ENCODE measurements at places on chromosomes 6 and 20. TPM values are rescaled to one million over a fixed set of nuclear protein-coding genes. Genes with fewer than 3 reads are reported as not detected.

Gene PACSIN1
- total RNA-seq: 12.6 TPM

Gene NKAIN2
- 0.64 TPM for total RNA-seq

Gene GPX5
- total RNA-seq: not detected

Gene SDHAF4
- 20.0 TPM for total RNA-seq

Gene MAP1LC3A
- total RNA-seq: 11.3 TPM

Gene PRSS35
- 3.1 TPM for total RNA-seq

Gene SOBP
- 6.6 TPM for total RNA-seq

Gene CTAGE9
- total RNA-seq: not detected

Gene GNRH2
- total RNA-seq: 0.50 TPM

Gene EYS
- 0.18 TPM for total RNA-seq

Gene ARMC2
- 4.6 TPM for total RNA-seq

Gene BTBD9
- 4.5 TPM for total RNA-seq

Gene TNFRSF6B
- total RNA-seq: not detected

Gene PTGIS
- total RNA-seq: 37.0 TPM

Gene KCNQ2
- 112 TPM for total RNA-seq

Gene AGER
- 17.7 TPM for total RNA-seq

Gene DZANK1
- 6.1 TPM for total RNA-seq

Gene CBLN4
- not detected for total RNA-seq

Gene ASIP
- total RNA-seq: not detected

Gene TBC1D7
- total RNA-seq: 44.9 TPM

Gene NEURL2
- total RNA-seq: 6.1 TPM

Gene ANKRD66
- not detected for total RNA-seq

Gene PHACTR1
- total RNA-seq: 15.5 TPM

Gene CTNNBL1
- total RNA-seq: 64.4 TPM

Gene SYTL3
- total RNA-seq: 0.27 TPM

Gene COL21A1
- 4.4 TPM for total RNA-seq

Gene PRPH2
- total RNA-seq: 1.9 TPM

Gene RNF144B
- 8.2 TPM for total RNA-seq

Gene PARD6B
- total RNA-seq: 37.5 TPM

Gene TBXT
- 0.15 TPM for total RNA-seq

Gene SLC17A1
- not detected for total RNA-seq

Gene ZNF831
- total RNA-seq: 0.04 TPM

Gene SH3BGRL2
- total RNA-seq: 13.8 TPM

Gene PNISR
- total RNA-seq: 150 TPM

Gene C6orf141
- 14.4 TPM for total RNA-seq

All from WTC11 (cell line).